LHCN-M2 (cell line): ENCODE measurements at places on chromosomes 5 and 9.

GRCh38 chr5:127019928-127020327 is 10.4 kb downstream of the MARCHF3 start:
- peak; percentile 45 for DNase-seq

DNA sequence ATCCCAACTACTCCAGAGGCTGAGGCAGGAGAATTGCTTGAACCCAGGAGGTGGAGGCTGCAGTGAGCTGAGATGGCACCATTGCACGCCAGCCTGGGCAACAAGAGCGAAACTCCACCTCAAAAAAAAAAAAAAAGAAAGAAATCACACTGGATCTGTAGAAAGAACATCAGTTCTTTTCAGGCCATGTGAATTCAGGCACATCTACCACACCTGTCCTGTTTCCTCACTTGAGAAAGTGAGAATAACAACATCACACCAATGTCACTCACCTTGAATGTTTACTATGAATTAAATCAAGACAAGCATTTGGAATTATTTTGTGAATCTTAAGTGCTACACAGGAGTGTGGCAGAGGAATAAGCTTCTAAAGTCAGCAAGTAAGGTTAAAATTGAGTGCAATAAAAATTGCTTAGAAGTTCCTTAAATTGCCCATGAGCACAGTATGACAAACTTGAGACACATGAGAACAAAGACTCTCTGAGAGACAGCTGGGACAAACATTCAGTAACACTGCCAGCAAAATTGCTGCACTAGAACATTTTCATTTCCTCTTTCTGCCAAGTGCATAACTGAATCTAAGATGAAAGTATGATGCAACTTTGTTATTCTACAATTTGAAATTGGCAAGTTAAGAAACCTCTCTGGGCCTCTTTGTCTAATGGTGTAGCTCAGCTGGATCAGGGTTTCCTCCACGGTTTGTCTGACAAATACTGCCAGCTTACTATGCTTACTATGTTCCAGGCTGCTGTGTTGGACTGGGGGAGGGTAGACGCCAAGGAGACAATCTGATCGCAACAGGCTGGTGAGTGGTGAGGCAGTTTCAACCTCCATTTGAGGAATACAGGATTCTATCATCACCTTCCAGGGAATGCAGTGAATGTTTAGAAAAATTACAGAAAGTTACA is 1.9 kb upstream of the RIC1 start:
- DNase-seq: peak; percentile 84

- DNase-seq: no peak
These were observed 104.8 kb downstream of the LPAR1 start for GRCh38 chr9:110933350-110934001.

GRCh38 chr9:135146766-135147473 is 59.5 kb downstream of the OLFM1 start:
- DNase-seq: no peak

GRCh38 chr5:92653730-92654461 is 927.1 kb downstream of the NR2F1-AS1 start:
- DNase-seq: no peak

DNA sequence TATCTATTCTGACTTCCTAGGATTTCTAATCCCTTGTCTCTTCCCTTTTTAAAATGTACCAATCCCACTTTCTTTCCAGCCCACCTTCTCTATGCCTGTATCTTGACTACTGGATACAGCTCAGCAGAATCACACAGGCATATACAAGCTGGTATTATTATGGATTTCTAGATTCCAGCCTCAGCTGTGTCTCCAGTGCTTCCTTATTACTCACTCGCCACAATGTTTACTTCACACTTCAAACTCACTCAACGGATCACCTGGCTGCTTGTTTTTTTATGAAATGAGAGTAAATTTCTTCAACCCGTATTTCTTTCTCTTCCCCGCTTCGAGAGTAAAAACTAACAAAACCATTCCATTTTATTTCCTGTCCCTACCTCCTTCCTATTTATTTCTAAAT is 38.8 kb downstream of the CWC27 start:
- DNase-seq: peak; percentile 13

DNA sequence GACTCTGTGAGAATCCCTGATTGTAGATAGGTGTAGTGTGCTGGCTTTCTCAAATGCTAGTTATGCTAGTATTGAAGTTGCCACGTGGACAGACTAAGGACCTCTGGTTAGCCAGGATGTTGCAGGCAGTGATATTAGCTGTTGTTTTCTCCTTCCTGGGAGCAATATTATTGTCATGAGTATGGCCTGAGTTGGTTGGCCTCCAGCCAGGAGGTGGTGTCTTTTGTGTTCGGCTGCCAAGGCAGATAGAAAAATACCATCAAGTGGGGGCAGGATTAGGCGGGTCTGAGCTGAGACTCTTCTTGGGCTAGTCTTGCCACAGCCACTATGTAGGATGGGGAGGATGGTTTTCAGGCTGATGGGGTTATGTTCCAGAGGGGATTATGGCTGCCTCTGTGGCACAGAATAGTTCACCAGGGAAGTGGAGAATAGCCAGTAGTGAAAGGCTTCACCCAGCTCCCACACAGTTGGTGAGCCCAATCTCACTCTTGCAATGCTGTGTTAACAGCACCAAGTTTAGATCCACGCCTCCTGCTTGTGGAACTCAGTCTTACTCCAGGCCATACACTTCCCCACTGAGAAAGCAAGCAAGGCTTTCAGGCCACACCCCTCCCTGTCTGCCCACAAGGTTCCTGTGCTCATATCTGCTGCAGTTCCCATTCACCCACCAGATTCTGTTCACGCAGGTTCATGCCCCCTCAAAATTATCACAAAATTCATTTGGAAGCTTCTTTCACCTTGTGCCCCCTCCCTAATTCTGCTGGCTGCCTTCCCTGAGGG is 31.2 kb downstream of the GHR start:
- no peak for DNase-seq

- DNase-seq: no peak
These were observed 45.2 kb upstream of the SEMA4D start for GRCh38 chr9:89543111-89543510.

DNA sequence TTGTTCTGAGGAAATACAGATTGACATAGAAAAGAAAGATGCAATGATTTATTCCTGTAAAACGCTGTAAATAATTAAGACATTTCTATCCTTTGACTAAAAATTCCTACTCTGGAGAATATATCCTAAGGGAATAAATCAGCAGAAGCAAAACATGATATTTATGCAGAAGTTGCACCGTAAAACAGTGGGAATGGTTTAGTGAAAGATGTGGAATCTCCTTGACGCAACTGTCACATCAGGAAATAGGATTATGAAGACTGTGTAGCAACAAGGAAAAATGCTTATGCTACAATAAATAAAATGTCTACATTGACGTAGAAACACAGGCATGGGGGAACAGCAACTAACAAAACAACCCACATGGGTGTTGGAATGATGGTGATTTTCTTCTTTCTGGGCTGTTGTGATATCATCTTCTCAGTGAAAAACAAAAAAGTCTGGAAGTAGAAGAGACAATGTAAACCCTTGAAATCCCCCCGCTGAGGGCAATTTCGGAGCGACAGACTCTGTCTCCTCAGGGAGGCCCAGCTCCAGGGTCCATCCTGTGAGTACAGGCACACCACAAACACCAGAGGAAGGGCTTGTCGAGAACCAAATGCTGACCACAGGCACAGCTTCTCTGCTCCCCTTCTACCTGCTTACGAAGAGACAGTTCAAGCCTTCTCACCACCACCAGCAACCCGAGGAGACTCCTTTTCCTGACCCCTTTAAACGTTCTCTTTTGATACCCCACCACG is 25.2 kb downstream of the COL23A1 start:
- no peak for DNase-seq

DNA sequence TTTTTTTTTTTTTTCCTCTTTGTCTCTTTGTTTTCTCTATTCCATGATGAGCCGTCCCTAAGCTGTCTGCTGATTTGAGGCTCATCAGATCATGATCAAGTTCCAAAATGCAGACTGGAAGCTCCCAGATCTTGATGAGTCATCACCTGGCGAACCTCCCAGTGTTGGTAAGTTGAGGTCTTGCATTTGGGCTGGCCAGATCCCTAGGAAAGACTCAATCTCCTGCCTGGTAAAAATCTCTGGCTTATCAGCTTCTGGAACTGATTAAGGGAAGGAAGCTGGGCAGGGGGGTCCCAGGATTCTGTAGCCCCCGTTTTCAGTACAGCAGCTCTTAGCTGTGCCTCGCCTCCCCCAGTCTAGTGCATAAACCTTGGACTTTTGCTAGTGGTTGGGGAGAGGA is 69.0 kb downstream of the TSPAN17 start:
- peak; percentile 79 for DNase-seq

- DNase-seq: no peak
These were observed 264.0 kb downstream of the PDE4D start for GRCh38 chr5:59629561-59629960.

DNA sequence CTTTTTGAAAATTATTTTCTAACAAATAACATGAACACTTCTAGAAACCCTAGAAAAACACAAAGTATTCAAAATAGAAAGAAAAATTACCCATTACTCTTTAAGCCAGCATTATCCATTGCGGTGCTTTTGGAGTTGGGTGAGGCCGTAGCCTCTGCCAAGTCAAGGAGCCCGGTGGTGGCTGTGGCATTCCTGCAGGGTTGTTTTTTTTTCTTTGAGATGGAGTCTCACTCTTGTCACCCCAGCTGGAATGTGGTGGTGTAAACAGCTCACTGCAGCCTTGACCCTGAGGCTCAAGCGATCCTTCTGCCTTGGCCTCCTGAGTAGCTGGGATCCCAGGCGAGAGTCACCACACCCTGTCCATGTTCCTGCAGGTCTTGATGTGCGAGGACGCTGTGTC is 8.2 kb upstream of the AHRR start:
- DNase-seq: no peak

DNA sequence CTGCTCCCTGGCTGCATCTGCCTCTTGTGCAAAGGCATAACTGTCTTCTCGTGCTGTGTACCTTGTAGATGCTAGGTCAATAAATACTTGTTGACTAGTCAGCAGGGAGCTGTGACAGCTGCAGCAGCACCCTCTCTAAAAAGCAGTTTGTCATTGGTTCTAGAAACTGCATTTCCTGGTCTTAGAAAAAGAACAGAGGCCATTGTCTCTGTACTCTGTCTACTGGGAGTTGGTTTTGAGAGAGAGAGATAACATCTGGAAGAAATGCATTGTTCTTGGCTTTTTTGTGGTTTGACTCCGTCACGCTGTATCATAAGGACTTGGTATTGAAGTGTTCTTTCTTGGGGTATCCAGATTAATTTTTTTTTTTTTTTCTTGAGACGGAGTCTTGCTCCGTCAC is 32.3 kb downstream of the SH3GLB2 start:
- no peak for DNase-seq

GRCh38 chr9:129208207-129209032 is 30.4 kb upstream of the IER5L start:
- no peak for DNase-seq

- DNase-seq: no peak
These were observed at the start of gene TNFSF8 for GRCh38 chr9:114930056-114930812. TSS of gene TNFSF8 (minus strand) at chr9:114930591. CDS start at chr9:114930303, 288 bp downstream.

GRCh38 chr5:88836195-88836838 is 46.7 kb downstream of the MEF2C start:
- no peak for DNase-seq

DNA sequence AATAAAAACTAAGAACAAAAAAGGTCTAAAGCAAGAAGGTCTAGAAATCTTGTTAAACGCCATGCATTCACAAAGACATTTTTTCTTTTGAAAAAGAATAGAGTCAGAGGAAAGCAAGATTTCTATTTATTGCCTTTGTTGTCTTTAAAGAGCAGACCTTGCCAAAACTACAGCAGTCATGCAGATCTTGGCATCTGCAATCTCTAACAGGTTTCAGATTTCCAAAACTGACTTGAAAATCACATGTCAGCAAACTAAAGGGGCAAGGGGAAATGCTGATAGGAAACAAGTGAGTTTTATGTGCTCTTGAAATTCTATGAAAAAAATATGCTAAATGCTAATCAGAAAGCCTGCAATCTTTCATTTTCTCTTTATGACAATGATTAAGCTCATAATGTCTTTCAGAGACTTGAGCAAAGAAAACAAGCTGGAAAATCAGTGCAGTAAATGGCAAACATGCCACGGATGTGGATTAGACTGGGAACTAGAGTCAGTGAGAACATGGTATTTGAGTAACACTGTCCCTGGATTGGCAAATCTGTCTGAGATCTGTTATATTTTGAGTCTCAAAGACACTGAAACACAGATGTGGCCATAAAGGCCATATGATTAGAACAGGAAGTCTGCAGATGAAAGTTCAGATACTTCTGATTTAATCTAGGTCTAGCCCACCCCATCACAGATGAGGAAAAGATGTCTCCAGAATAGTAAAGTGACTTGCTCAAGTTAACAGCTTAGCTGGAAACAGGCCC is 361.4 kb upstream of the RPS23 start:
- no peak for DNase-seq

GRCh38 chr5:40734986-40735385 is 20.8 kb downstream of the TTC33 start:
- DNase-seq: no peak

DNA sequence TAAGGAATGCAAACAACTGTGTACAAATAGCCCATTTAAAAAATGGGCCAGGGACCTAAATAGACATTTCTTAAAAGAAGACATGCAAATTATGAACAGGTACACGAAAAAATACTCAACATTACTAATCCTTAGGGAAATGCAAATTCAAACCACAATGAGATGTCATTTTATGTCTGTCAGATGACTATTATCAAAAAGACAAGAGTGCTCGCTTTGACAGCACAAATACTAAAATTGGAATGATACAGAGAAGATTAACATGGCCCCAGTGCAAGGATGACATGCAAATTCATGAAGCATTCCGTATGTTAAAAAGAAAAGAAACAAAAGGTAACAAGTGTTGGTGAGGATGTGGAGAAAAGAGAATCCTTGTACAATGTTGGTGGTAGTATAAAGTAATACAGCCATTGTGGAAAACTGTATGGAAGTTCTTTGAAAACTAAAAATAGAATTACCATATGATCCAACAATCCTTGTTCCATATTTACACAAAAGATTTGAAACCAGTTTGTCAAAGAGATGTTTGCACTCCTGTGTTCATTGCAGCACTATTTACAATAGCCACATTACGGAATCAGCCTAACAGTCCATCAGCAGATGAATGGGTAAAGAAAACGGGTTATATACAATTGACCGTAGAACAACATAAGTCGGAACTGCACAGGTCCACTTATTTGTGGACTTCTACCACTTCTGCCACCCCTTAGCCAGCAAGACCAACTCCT is 47.2 kb upstream of the PCAT7 start:
- no peak for DNase-seq

GRCh38 chr5:166377756-166378155 is 1913.7 kb upstream of the WWC1 start:
- DNase-seq: no peak

DNA sequence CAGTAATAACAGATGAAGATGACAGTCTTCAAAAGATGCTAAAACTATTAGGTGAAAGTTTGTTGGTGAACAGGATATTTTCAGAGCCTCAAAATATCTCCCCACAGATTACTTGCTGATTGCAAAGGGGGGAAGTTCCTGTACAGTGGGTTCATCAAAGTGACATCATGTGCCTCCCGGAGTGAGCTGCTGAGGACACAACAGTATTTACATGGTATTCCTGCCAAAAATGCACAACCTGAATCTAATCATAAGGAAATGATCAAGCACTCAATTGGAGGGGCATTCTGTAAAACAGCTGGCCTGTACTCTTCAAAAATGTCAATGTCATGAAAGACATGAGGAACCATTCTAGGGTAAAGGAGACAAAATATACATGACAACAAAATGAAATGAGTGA is 18.9 kb upstream of the GLIS3 start:
- no peak for DNase-seq
